NCI-H510A treated with DMSO at 0.1 percent for 48 hours (cell line): ENCODE measurements at places on chromosomes 7 and 10.

- DNase-seq = no peak
Observed at GRCh38 chr10:35216303-35216905, 89.8 kb downstream of the CREM start.

DNA sequence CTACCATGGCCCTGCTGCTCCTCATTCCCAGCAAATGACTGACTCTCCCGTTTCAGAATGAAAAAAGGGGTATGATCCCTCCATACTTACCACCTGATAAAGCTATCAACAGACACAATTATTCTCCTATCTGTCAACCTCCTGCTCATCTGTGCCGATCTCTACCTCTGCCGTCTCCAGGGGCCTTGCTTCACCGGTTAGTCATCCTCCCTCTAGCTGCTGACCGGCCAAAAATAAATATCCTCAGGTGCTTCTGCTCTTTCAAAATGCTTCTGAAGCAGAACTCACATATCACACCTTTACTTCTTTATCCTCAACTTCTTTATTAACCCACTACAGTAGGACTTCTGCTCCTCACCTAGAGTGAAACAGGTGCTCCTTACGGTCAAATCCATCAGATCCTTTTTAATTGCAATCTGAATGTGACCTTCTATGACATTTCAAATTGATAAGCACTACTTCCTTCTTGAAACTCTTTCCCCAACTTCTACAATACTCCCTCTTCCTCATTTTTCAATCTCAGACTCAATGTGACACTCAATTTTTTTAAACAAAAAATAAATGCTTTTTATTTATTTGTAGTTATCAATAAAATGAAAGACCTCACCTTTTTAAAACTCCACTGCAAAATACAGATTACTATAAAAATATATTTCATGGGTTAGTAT lies 63.2 kb downstream of the LMBR1 start:
- DNase-seq = no peak

DNA sequence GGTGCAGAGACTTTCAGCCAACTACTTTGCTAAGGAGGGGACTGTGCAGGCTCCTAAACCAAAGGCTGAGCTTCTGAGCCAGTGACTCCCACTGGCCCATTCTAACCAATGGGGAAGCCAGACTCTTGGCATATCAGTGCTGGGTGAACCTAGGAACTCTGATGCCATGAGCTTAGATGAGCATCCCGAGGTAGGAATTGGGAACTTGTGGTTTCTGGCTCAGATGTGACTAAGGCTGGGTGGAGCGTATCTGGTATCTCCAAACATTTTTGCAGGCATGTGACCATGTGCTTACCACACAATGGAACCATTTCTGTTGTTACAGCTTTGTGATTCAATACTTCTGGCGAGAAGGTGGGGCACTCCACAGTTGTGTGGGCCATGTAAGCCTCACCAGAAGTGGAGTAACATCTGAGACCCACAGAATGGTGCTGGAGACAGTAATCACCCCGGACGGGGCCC lies 2.5 kb upstream of the AVPI1 start:
- no peak for DNase-seq

DNA sequence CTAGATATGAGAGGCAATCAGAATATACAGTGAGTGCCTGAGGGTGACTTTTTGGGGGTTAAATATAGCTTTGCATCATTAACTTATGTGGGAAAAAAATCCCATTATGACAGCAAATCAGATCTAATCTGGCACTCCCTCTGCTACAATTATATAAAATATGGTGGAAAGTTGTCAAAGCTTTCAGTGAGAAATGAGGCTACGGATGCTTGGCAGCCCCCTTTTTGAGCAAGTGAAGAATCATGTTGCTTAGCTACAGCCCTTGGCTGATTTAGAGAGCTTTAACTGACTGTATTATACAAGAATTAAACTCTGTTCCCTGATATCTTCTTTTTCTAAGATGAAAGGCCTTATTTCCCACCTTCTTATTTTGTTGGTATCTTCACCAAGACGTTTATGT lies 57.4 kb downstream of the GPR158 start:
- no peak for DNase-seq

DNA sequence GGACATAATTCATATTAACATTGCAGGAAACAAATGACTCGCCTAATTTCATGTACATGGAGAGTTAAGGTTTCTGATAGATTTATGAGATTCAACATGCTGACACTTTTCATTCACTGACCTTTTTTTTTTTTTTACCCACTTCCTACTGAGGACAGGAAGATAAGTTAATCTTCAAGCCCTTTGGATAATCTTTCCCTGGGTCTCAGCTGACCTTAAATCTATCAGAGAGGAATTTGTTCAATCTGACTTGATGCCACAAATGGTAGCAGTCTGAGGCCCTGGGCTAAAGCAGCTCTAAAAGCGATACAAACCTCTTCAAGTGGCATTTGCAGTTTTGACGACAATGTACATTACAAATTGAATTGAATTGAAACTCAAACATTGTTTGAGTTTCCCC lies 493.3 kb upstream of the SORCS1 start:
- no peak for DNase-seq

DNA sequence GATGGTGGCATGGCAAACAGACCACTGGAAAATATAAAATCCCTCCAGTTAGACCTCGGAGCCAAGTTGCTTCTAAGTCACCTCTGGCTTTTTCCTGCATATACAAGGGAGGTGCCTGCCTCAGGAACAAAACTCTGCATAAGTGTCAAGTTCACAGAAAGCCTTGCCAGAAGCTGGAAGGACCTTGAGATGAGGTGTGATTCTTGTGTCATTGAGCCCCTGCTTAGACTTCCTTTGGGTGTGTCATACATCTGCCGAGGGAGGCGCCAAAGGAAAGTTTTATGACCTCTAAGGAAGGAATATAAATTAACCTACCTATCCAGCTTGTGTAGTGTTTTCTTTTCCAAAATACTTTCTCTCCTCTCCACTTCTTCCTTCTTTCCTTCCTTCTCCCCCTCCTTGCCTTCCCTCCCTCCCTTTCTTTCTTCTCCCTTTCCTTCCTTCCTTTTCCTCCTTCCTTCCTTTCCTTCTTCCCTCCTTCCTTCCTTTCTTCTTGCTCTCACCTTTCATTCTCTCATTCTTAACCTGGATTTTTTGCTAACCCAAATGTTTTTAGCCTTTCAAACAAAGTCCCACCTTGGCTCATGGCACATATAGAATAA lies 75.2 kb downstream of the TRIL start:
- no peak for DNase-seq

- DNase-seq = no peak
Observed at GRCh38 chr7:83204715-83205114, 42.0 kb upstream of the PCLO start.

DNA sequence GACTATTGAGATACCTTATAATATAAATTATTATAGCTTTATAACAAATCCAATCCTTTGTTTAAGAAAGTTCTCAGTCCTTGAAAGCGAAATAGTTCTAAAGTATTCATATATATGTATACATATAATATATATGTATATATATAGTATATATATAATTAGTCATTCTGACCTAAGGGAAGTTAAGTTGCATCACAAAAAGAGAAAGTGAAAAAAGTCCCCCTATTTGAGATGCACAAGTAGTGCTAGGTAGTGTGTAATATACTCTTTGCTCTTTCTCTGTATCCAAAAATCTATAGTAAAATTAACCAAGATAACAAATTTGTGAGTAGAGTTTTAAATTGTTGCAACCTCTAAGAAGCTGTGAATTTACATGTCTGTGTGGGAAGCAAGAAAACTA lies 13.3 kb upstream of the IFIT1B start:
- no peak for DNase-seq

DNA sequence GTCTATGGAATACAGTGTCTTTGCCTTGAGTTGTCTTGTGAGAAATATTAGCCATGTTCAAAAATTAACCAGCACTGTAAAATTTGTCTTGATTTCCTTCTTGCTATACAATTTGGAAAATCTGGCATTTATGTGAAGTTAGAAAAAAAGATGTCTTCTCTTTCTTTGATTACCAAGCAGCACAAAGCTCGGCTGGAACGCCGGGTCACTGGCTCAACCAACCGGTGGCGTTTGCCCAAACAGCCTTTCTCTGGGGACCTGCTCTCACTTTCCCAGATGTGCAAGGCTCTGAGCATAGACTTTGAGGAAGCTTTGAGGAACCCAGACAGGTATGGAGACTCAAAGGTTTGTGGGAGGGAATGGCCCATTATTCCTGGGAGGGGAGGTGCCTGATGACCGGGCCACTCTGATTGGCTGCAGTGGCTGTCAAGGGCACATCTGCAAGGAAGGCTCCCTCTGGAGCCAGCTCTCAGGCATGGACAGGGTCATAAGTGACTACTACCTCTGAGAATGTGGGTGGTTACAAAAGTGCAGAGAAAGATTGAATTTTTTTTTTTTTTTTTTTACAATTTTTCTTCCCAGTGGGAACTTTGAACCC lies 5.6 kb downstream of the BTBD16 start:
- no peak for DNase-seq

- no peak for DNase-seq
Observed at GRCh38 chr10:126781450-126782216, 111.1 kb upstream of the C10orf90 start.

DNA sequence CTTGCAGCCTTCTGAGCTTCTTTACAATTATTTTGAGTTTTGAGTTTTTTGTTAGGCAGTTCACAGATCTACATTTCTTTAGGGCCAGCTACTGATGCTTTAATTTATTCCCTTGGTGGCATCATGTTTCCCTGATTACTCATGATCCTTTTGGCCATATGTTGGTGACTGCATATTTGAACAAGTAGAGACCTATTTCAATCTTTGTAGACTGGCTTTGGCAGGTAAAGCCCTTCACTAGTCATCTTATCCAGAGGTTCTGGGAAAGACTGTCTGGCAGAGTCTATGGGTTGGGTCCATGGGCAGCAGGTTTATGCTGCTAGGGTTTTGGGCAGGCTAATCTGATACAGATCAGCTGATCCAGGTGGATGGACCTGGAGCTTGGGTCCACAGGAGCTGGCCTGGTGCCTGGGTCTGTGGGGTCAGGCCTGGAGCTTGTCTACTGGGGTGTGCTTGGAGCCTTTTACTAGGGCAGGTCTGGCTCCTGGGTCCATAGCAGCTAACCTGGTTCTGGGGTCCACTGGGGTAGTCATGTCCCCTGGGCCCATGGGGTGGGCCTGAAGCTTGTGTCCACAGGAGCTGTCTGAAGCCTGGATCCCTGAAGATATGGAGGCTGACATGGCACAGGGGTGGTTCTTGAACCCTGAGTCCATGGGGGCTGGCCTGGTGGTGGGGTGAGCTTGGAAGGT lies 72.7 kb downstream of the GPR85 start:
- DNase-seq = no peak

DNA sequence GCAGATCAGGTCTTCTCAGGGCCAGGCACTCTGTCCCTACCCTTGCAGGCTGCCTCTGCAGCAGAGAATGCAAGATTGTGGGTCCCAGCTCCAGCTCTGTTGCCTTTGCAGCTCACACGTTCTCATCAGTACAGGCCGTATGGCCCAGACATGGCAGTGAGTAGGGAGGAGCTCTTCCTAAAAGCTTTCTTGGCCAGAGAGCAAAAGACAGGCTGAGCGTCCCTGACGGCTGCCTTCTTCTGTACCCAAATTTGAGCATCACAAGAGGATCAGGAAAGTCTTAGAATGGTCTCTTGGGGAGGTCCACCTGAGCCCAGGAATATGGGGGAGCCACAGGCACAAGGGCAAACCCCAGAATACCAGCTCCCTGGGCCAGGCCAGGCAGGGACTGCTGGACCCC lies 266.3 kb upstream of the ZMIZ1 start:
- no peak for DNase-seq

GRCh38 chr7:5082806-5083205 lies 37.1 kb downstream of the RBAK start:
- no peak for DNase-seq

DNA sequence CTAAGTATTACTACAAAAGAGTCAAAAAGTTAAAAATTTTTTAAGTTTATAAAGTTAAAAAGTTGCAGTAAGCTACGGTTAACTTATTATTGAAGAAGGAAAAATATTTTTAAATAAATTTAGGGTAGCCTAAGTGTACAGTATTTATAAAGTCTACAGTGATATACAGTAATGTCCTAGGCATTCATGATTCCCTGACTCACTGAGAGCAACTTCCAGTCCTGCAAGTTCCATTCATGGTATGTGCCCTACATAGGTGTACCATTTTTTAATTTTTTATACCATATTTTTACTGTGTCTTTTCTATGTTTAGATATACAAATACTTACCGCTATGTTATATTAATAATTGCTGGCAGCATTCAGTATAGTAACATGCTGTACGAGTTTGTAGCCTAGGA lies 92.3 kb downstream of the CTNNA3 start:
- DNase-seq = no peak

- no peak for DNase-seq
Observed at GRCh38 chr7:78055001-78055573, 256.5 kb downstream of the PHTF2 start.

DNA sequence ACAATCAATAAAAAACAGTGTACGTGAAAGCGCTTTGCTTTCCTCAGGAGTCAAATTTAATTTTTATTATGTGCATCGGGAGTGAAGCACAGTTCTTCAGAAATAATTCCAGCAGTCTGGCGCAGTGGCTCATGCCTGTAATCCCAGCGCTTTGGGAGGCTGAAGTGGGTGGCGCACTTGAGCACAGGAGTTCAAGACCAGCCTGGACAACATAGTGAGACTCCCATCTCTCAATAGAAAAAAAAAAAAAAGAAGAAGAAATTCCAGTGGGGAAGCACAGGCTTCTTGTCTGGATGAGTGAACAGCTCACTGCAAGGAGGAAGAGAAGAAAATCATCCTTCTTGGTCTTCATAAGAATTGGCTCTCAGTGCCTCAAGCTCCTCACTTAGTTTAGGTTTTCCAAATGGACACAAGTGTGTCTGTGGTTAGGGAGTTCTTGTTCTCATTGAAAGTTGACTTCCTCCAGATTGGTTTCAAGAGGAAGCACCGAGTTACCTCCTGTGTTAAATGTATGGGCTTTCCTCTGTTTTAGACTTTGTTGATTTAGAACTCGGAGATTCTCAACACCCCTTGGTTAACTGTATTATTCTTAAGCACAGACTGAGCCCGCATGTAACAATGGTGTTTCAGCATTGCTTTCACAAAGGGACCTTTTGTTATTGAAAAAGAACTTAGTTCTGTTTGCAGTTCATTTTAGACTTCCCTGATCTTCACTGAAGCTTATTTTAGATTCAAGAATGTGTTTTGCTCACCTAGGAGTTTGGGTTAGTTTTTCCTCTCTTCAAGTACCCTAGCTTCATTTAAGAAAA lies 28.0 kb downstream of the LMTK2 start:
- DNase-seq = no peak

DNA sequence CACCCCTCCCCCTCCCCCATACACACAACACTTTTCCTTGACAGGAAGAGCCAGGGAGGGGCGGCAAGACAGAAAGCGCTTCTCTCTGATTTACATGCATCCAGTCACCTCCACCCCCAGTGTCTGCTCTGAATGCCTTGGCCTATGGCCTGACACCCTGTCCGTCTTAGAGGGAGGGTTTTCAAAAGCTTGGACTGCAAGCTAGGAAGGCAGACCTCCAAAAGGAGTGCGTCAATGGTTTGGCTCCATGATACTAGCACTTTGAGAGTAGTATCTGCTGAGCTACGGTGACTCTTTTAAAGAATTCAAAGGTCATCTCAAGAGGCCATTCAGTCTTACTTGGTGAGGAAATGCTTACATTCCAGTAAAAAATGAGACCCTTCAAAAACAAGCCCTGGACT lies 20.3 kb upstream of the PAX2 start:
- no peak for DNase-seq
